ENCODE measurements at places on chromosomes 1 and 21.

GRCh38 chr1:55604749-55605148 lies 389.6 kb upstream of the USP24 start:
- ATAC-seq: peak; percentile 62

DNA sequence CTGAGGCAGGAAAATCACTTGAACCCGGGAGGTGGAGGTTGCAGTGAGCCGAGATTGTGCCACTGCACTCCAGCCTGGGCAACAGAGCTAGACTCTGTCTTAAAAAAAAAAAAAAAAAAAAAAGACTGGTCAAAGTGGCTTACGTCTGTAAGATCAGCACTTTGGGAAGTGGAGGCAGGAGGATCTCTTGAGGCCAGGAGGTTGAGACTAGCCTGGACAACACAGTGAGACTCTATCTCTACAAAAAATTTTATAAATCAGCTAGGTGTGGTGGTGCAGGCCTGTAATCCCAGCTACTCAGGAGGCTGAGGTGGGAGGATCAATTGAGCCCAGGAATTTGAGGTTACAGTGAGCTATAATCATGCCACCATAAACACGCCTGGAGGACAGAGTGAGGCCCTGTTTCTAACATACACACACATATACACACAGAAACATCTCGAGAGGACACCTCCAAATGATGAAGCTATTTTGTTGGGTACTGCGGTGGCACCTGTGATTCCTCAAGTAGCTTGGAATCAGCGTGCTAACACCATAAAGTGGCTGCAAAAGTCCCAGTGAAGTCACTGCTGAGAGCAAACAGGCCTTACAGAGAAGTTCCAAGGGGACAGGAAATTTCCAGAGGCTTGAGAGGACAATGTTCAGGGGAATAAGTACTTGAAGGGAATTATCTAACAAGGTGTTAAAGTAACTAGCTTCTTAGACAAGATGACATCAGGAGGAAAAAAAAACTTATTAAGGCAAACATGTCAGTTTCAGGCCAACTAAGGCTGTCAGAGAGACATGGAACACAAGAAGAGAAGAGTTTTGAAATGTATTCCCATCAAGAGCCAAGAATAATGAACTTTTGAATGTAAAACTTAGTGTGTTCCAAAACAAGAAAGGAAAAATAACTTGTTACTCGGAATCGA lies 1.3 kb downstream of the NADK start:
- no peak for ATAC-seq

DNA sequence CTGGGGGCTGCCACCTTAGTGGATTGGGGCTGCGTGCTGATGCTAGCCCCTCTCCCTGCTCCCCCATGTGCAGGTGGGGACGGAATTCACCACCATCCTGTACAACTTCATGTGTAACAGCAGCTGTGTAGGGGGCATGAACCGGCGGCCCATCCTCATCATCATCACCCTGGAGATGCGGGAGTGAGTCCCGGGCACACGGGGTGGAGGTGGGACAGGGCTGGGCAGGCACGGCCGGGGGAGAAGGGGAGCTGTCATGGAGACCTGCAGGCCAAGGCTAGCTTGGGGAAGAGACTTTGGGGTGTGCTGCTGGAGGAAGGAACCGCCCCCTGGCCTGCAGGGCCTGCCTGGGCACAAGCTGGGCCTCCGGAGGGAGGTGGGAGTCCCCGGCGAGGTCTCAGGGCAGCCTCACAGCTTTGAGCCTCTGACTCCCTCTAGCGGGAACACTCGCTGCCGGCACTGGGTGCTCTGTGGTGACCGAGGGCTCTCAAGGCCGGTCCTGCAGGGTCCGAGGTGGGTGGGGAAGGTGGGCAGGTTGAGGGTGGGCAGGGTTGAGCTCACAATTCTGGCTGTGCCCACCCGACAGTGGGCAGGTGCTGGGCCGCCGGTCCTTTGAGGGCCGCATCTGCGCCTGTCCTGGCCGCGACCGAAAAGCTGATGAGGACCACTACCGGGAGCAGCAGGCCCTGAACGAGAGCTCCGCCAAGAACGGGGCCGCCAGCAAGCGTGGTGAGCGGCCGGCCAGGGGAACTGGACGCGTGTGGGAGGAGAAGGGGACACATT lies 25.0 kb upstream of the CCDC27 start:
- ATAC-seq: no peak

GRCh38 chr1:31095298-31095981 lies 29.9 kb upstream of the PUM1 start:
- ATAC-seq: no peak

DNA sequence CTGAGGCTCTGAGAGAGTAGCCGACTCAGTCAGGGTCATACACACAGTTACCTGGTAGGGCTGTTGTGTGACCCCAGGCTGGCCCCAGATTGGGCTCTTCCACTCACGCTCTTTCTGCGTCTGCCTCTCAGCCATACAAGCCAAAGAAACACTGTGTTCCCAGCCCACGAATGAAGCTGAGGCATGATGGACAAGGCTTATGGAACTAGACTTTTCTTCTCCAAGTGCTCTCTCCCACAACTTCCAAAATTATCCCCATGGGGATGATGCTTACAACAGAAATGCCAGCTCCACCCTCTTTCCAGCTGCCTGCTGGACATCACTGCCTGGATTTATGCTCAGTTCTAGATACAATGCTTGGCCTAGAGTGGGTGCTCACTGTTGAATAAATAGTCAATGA lies 102.8 kb upstream of the JUN start:
- ATAC-seq: peak; percentile 52

DNA sequence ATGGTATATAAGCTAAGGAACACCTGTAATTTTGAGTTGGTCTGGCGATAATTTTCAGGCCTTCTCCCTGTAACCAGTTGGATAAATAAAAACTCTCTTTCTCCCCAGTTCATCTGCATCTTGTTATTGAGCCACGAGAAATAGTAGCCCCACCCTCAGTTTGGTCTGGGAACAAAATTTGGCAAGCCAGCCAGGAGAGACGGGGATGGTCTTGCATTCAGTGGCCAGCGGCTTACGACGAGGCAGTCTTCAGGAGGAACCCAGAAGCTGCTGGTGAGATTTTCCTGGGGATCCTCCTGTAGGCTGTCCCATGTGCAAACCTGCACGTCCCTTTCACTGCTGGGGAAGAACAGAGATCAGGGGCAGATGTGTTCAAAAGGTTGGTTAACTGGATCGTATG lies 174.6 kb downstream of the PLA2G4A start:
- ATAC-seq: no peak

GRCh38 chr1:230392536-230392909 lies 33.6 kb downstream of the PGBD5 start:
- ATAC-seq: no peak

DNA sequence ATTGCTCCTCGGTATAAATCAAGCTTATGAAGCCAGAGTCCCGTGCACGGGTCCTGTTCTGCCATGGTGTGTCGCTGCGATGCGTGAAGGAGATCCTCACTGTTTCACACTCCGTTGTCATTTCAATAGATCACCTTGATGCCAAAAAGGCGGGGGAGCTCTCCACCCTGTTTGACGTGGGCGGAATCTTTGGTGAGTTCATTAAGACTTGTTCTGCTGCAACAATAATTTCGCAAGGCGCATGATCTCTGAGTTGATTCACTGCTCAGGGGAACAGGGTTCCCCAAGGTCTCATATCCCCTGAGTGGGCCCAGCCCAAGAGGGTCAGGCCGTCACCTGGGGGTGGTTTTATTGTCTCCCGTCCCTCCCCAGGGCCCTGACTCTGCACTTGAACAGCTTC lies 50.0 kb downstream of the SLC37A1 start:
- no peak for ATAC-seq

DNA sequence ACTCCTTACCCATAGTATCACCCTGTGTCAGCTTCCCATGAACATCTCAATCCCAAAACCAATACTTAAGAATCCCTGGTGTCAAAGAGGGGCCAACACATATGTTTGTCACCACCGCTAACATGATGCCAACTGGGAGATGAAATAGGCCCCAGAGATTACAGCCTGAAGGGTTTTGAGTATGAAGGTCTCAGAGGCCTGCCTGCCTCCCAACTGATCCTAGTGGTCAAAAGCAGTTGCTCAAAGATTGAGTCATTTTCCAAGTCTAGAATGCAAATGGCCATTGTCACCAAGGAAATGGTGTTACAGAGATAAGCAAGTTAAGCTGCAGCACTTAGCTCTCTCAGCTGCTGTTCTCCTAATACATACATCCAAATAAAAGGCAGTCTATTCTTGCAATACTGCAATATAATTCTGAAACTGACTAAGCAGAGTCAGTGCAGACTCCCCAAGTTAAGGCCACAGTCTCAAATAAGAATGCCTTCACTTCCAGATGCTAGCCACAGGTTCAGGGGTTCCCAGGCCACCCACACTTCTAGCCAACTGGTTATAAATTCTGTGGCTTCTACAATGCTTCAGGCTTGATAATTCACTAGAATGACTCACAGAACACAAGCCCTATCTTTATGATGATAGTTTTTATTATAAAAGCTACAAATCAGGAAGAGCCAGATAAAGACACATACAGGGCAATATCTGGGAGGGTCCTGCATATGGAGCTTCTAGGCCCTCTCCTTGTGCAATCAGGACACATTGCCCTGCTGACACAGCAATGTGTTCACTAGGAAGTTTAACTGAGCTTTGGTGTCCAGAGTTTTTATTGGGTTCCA lies 18.7 kb downstream of the DUSP10 start:
- ATAC-seq: no peak

DNA sequence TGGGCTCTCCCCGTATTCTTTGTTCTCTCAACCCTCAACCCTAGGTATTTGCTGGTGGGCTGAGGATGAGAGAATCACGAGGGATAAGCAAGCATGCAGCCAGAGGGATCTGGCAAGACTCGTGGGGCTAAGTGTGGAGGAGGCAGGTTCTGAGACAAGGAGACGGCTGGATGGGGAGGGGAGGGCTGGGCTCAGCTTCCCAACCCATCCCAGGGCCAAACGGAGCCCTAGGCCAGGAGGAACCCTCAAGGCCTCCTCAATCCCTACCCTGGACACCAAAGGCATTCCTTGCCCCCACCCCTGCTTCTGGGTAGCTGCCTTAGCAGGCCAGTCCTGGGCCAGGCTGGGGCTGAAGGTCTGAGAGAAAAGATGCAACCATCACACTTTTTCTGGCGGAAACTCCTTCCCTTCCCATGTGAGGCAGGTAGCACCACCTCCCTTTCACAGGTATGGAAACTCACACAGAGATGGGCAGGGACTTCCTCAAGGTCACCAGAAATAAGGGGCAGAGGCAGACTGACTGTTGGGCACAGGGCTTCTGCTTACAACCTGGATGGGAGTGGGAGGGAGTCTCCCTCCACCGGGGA lies 6.2 kb downstream of the MEF2D start:
- no peak for ATAC-seq

DNA sequence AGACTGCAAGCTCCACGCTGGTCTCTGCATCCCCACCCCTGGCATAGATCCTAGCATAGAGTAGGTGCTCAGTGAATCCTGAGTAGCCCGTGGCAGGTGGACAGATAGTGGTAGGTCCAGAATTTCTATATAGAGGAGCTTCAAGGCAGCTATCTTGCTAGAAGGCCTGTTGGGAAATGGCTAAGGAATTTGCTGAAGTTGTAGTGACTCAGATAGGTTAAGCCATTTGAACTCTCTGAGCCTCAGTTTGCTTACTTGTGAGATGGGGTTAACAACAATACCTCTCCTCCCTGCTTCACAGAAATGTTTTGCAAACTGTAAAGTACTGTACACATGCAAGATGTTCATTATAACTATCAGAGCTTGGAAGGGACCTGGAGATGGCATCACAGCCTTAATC lies 23.4 kb upstream of the EPHB2 start:
- ATAC-seq: no peak

- no peak for ATAC-seq
These were observed 69.0 kb upstream of the KRTAP19-8 start for GRCh38 chr21:31107176-31107785.

- ATAC-seq: peak; percentile 16
These were observed 2.8 kb downstream of the RGS16 start for GRCh38 chr1:182601416-182601786.

GRCh38 chr1:162175379-162176081 lies 106.0 kb downstream of the NOS1AP start:
- no peak for ATAC-seq

GRCh38 chr21:25342816-25343215 lies 264.5 kb downstream of the MRPL39 start:
- no peak for ATAC-seq

DNA sequence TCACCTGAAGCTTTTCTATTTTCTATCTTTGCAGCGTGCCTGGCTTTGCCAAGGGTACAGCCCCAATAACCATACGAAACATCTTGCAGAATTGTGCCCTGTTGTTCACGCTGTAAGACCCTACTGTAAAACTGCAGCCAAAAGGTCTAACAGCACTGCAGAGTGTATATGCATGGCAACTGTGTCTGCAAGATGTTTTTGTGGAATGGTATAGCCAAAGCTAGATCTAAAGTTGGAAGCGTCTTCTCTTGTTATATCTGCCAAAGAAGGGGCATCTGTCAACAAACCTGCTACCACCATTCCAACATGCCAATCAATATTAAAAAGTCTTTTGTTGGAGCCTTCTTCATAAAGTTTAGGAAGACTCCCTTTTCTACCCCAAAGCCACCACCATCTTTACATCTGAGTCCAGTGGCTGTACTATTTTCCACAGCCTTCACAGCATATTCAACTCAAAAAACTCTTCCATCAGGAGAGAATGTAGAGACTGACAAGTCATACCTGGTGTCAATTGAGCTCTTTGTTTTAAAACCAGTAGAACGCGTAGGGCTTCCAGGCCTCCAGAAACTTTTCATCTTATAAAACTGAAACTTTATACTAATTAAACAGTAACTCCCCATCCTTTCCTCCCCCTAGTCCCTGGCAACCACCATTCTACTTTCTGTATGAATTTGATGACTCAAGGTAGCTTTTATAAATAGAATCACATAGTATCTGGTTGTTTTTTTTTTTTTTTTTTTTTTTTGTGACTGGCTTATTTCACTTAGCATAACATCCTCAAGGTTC lies 40.0 kb downstream of the ZSCAN20 start:
- no peak for ATAC-seq

DNA sequence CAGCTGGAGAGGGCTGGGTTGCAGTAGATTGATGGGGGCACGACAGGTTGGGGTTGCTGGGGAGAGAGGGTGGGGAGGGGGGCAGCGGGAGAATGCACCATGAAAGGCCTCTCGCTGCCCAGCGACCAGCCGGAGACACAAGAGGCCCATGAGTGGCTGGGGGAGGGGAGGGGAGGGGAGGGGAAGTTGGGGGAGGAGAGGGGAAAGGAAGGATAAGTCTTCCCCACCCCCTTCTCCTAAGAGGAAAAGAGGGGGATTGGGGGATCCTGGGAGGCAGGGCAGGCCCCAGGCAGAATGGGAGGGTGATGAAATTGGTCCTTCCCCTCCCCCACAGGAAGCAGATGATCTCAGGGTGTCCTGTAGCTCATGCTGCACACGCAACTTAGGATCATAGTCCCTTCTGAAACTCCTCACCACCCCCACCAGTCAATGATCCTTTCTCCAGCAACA lies 45.7 kb downstream of the PAX7 start:
- ATAC-seq: no peak

DNA sequence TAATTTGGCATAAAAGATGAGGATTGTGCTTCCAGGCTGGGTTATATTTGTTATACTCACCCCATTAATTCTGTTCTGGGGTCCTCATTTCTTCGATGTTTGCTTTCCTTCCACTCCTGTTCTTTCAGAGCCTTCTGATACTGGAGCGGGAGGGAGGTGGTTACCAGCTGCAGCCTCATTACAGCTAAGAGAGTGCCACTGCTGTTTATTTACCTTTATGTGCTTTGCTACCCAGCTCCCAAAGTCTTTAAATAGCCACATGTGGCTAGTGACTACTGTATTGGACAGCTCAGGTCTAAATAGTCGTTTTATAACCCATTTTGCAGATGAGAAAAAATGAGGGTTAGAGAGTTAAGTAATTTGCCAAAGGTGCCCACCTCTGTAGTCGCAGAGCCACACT lies 25.1 kb downstream of the PLEKHM2 start:
- ATAC-seq: no peak
